ENCODE measurements at places on chromosomes 2 and 18.

DNA sequence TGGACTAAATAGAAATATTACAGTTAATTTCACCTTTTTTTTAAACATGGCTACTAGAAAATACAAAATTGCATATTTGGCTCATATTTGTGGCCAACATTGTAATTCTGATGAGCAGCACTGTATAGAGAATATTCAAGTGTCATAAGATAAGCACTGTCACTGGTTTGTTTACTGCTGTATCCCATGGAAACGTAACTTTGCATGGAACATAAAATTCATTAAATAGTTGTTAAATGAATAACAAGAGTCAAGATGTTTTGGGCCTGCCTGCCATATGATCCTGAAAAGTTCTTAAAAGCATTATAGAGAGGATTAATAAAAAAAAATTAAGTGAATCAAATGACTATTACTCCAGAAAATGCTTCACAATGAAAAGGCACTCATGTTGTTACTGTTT lies 763.7 kb upstream of the CRIM1 start:
- DNase-seq: no peak

GRCh38 chr2:70779911-70780545 lies 10.4 kb downstream of the FIGLA start:
- DNase-seq: no peak

DNA sequence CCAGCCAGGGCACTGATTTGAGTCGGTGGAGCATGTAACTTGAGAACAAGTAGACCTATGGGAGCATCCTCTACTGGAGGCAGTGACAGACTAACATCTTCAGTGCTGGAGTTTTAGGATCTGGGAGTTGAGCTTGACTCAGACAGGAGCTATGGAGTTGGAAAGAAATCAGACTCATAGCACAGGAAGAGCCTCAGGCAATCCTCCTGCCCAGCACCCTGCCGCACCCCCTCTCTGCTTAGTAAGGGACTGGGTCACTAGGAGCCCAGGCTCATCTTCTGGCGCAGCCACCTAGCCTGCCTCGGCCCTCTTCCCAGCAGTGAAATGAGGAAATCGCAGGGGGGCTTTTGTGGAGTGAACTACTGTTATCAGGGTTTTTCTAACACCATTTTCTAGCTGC lies 3.6 kb downstream of the ARID5A start:
- DNase-seq: no peak

DNA sequence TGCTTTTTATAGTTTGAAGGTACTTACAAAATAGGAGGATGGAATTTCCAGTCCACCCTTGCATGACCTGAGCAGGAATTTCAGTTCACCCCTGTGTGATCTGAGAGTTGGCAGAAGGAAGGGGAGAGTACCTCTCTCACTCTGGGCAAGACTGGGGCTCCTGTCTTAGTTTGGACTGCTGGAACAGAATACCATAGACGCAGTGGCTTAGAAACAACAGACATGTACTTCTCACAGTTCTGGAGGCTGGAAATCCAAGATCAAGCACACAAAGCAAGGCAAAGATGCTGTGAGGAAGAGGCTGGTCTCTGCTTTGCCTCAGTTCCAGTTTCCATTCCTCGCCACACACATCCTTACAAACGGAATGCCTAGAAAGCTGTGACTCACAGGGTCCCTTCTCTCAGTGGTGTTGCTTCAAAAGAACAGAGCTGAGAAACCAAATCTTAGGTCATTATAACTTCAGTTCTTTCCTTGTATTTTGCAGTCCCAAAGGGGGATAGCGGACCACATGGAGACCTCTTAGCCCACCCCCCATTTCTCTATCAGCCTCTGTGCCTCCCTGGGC lies 108.8 kb upstream of the HAAO start:
- DNase-seq: no peak

GRCh38 chr2:217283460-217283859 lies 423.6 kb upstream of the TNP1 start:
- DNase-seq: no peak

- DNase-seq: no peak
Measured at GRCh38 chr2:195037045-195037444, 620.0 kb upstream of the SLC39A10 start.

DNA sequence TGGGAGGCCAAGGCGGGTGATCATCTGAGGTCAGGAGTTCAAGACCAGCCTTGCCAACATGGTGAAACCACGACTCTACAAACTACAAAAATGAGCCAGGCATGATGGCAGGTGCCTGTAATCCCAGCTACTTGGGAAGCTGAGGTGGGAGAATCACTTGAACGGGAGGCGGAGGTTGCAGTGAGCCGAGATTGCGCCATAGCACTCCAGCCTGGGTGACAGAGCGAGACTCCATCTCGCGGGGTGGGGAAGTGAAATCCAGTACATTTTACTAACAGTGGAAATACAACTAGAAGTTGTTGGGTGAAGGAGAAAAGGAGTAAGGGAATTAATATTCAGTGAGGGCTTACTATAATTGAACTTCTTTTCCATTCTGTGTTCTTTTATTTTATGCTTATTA lies 13.2 kb upstream of the ENOSF1 start:
- DNase-seq: no peak

GRCh38 chr18:6920099-6920955 lies 190.8 kb downstream of the ARHGAP28 start:
- DNase-seq: peak; percentile 59

- no peak for DNase-seq
Measured at GRCh38 chr18:43396266-43396665, 119.0 kb upstream of the SYT4 start.

GRCh38 chr2:68789603-68790002 lies 55.0 kb downstream of the ARHGAP25 start:
- peak; percentile 40 for DNase-seq

- DNase-seq: no peak
Measured at GRCh38 chr2:157725846-157726245, 97.2 kb upstream of the ACVR1C start.

GRCh38 chr2:36834731-36835524 lies 131.4 kb downstream of the STRN start:
- no peak for DNase-seq

DNA sequence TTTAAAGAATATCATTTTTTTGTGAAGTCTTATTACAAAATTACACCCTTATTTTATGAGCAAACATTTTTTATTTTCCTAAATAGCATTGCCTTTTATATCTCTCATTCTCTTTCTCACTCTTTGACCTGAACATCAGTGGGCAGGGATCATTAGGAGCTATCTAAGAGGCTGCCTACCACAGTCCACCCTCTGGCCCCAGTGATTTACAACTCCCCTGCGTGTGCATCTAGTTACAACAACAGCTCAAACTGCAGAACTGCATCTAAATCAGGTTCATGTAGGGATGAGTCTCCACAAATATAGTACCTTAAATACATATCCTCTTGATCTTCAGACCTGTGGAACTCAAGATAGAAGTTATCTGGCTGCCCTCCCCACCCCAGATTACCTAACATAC lies 172.4 kb upstream of the CXCR4 start:
- no peak for DNase-seq

DNA sequence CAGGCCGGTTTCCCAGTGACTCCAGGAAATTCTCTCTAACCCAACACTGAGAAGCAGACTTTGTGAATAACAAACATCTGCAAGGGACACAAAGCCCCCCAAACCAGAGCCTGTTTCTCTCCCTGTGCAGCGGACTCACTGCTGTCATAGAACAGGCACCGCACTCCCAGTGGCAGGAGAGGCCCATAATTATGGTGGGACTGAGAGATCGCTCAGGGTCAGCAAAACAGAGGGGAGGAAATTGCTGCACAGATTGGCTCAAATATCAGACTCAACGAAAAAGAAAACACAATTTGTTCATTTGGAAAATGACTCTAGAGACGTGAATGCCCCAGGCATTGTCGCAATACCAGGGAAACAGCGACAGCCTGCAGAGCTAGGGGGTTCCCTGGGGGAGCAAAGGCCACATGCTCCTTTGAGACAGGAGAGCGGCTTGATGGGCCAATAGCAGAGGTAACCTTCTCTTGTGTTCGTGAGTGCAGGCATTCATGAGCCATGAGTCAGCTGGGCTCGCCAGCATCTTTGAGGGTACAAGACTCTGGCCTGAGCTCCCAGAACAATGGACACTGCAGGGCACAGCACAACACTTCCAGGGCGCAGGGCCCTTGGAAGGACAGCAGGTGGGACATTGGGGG lies 143.3 kb upstream of the KLHL29 start:
- no peak for DNase-seq

- no peak for DNase-seq
Measured at GRCh38 chr2:97727296-97727695, 13.9 kb downstream of the ZAP70 start.

GRCh38 chr2:20130821-20131645 lies 79.6 kb upstream of the LAPTM4A start:
- no peak for DNase-seq

DNA sequence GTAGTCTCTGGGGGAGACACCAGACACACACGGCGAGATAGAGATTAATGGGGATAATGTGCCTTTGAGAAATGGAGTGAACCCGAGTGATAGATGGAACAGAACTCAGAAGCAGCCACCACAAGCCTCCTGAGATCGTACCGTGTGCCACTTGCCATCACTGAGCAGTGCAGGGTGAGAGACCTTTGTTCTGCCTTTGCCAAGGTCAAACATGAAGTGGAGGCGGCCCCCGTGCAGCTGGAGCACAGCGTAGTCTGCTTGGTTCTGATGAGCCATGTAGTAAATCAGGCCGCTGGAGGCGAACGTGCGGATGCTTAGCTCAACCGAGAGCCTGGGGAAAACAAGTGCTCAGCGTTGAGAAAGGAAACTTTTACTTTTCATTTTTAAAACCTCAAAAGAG lies 167.0 kb downstream of the LAMA1 start:
- no peak for DNase-seq

Measured in activated naive CD4-positive, alpha-beta T cell treated with anti-CD3 and anti-CD28 coated beads for 36 hours (primary cell).